D721Med (cell line): ENCODE measurements at places on chromosomes 11 and 22.

DNA sequence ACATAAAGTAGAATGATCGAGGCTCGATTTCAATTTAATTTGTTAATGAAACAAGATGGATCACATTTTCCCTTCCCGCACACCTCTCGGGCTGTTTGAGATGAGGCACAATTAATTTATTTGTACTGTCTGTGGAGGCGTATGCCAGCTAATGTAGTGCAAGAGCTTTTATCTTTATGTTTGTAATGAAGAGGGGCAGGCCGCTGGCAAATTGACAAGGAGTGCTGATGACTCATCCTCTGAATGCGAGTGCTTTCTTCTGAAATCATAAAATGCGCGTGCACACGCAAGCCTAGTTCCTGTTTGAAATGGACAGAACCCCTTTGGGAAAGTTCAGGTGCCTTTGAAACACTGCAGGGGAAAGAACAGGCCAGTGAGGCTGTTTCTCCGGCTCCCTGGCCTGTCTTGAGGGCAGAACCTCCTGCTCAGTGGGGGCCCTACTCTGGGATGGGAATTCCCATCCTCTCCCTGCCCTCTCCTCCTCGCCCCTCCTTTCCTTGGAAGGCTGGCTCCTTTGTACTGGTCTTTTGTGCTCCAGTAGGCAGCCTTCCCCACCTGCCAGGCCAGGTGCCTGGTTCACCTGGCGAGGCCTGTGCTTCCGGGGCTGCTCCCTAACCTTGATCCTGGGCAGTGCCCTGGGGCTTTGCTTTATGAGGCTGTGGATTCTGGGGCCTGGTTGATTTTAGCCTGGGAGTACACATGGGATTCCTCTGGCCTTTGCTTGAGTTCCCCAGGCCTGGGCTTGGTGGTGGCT is 50.3 kb downstream of the TEAD1 start:
- no peak for DNase-seq

- DNase-seq: no peak
Measured at GRCh38 chr11:4381901-4382300, 11.6 kb downstream of the TRIM21 start.

DNA sequence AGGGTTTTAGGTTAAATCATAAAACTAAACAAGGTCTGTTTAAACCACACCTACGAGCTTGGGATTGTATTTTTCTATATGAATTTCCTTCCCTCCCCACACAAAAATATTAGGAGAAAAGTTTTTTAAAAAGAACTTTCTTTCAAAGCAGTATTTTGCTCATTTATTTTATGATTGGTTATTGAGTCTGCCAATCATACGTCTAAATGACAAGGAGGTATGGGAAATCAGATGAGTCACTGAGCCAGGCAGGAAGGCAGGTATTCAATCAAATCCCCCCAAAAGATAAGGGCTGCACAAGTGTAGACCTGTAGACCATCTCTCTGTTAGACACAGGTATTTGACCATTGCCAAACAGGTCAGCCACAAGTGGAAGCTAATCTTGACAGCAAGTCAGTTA is 440.1 kb upstream of the CCDC90B start:
- DNase-seq: no peak

GRCh38 chr22:41517172-41518047 is 26.9 kb downstream of the POLR3H start:
- DNase-seq: peak; percentile 45

GRCh38 chr11:133808393-133809140 is 36.7 kb downstream of the SPATA19 start:
- DNase-seq: no peak

DNA sequence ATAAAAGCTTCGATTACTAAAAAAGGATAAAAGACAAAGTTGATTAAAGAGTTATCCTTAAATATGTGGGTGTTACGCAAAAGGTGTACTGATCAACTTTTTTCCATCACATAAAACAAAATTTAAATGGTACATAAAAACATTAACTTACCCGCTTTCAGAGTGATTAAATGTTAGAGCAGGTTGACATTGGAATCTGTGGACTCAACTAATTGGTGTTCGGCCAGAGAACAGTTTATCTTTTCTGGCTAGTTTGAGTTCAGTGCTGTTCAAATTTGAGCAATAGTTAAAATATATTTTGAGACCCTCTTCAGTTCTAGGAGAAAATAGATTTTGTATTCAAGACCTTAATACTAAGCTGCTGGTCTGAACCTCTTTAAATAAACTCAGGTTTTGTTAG is 56.1 kb downstream of the ATM start:
- no peak for DNase-seq

- DNase-seq: no peak
Measured at GRCh38 chr11:3108183-3108721, 51.0 kb upstream of the CARS1 start.

GRCh38 chr11:45275828-45276227 is 10.3 kb downstream of the SYT13 start:
- no peak for DNase-seq

DNA sequence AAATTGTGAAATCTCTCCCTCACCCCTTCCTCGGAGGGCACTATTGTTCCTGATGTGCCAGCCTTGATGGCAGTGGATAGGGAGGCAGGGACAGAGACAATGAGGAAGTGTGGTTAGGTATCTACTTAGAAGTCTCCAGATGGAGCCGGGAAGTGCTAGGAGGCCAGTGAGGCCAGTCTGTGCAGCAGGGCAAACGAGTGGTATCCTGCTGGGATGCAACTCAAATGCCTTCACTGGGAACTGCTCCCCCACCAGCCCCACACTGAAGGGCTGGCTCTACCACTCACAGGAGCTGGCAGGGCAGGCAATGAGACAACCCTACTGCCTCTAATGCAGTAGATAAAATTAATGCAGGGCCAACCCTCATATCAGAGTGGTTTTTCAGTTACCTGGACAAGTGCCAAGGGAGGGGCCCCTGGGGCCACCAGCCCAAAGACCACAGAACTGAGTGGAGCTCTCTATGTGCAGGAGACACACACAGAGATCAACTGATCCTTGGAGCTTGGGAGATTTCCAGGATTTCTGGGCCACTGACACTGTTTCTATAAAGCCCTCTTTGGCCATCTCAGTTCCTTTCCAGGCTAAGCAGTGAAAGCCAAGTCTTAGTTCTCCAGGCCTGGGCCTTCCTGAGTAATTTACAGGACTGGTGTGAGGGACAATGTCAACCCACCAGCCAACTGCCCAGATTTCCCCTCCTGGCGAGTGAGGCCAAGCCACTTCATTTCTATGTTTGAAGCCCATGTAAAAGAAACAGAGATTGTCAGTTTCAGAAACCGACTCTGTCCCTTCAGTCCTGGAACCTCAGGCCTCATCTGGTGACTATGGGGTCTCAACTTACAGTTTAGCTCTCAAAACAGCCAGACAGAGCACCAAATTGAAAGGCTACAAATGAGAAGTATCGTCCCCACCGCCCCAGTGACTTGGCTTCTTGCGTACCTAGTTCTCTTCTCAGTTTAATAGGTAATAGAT is 4.1 kb downstream of the MIF start:
- no peak for DNase-seq

DNA sequence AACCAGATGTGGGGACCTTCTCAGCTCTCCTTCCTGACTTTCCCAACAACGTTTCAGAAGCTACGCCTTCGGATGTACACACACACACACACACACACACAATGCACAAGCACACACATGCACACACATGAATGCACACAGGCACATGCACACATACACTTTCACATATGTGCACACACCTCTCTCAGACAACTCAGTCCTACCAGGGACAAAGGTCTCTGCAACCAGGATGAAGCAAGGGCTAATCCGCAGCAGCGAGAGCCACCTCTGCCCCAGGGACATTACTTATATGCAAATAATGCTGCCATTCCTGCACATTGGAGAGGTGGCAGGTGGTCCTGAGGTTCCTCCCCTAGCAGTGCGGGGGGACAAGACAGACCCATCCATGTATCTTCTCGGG is 27.4 kb upstream of the LINC01488 start:
- DNase-seq: no peak

- no peak for DNase-seq
Measured at GRCh38 chr11:17343907-17344306, 7.7 kb upstream of the NCR3LG1 start.

DNA sequence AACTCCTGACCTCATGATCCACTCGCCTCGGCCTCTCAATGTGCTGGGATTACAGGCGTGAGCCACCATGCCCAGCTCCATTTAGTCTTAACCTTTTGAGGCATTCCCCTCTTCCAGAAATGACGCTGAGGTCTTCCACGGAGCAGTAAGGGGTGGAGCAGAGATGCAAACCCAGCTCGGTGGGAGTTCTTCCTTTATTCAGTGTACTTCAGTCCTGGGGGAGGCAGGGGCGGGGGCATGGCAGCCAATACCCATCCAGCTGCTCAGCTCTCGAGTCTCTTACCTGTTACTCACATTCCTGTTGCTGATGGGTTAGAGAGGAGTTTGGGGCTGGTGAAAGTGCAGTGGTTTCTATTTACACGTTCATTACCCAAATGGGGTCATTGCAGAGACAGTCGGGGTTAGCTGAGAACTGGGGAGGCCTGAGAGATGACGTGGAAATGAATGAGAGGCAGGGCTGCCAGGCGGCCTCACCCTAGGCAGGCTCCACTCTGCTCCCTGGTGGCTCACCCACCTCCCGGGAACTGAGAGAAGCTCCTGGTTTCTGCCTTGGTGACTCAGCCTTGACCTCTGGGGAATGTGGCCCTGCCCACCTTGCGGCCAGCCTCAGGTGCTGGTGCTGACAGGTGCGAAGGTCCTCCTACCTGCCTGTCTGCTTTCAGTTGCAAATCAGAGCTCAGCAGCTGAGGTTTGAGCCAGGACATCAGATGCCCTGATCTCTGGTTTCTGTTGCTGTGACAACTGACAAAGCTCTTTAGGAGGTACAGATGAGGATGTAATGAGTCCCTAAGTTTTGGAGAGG is 13.4 kb upstream of the ST14 start:
- no peak for DNase-seq

DNA sequence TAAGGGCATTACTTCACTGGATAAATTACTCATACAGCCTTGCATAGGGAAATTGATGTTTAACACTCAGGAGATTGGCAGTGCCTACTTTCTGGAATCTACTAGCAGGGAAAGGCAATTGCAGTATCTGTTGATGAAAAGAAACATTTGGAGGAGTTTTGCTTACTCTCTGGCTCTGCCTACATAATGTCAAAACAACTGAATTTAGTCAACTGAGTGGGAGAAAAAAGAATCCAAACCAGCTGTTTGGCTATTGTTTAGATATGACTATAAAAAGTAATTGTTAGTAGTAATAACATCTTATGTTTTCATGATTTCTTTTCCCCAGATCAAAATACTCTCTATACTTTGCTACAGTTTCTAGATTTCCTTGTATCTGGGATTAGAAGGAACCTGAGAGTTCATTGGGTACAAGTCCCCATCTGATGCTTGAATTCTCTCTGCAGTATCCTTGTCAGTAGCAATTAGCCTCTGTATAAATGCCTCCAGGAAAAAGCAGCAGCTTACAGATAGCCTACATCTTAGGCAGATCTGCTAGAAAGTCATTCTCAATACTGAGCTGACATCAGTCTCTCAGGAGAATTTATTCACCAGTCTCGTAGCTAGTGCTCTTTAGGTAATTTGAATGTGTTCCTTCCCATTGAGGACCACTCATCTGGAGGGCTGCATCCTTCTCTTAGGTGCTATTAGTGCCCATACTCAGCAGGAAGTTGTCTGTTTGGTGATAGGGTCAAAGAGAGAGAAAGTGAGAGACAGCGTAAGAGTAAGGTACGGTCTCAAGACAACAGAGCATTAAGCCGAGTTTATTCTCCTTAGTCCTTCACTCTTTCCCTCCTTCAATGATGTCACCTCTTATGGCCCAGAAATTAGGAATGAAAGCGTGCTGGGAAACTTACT is 185.9 kb upstream of the CCDC90B start:
- no peak for DNase-seq

GRCh38 chr22:36166518-36167220 is 6.1 kb upstream of the APOL3 start:
- DNase-seq: no peak

GRCh38 chr11:131331546-131331945 is 38.9 kb upstream of the NTM start:
- DNase-seq: no peak

- no peak for DNase-seq
Measured at GRCh38 chr11:30730011-30730410, 143.9 kb upstream of the MPPED2 start.

DNA sequence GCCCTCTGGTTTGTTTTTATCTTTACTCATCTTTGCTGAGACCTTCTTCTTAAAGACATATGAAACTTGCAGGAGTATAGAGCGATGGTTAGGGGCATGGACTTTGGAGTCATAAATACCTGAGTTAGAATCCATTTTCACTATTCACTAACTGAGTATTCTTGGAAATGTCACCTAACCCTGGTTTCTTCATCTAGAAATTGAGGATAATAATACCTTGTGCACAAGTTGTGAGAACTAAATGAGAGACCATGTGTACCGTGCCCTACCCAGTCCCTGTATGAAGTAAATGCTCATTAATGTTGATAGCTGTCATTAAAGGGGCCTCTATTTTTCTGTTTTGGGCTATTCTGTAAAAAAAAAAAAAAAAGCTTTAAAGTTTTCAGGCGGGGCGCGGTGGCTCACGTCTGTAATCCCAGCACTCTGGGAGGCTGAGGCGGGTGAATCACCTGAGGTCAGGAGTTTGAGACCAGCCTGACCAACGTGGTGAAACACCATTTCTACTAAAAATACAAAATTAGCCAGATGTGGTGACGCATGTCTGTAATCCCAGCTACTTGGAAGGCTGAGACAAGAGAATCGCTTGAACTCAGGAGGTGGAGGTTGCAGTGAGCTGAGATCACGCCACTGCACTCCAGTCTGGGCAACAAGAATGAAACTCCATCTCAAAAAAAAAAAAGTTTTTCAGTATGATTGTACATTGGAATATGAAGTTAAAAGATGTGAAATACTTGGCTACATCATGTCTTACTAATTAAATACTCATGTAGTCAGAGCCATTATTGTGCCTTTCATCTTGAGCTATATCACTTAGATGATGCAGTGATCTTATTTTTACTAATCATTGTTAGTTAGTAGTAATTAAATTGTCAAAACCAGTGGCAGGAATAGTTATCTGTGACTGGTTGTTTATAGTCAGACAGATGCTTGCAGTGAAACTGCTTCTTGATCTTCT is 95.0 kb downstream of the AMOTL1 start:
- no peak for DNase-seq

- DNase-seq: no peak
Measured at GRCh38 chr11:64935359-64936081, at the start of gene GPHA2. Gene GPHA2, minus strand, starts transcription at chr11:64935893. Its CDS starts 433 bp downstream, at chr11:64935460.

GRCh38 chr22:28034760-28035401 is 115.8 kb upstream of the PITPNB start:
- DNase-seq: no peak

DNA sequence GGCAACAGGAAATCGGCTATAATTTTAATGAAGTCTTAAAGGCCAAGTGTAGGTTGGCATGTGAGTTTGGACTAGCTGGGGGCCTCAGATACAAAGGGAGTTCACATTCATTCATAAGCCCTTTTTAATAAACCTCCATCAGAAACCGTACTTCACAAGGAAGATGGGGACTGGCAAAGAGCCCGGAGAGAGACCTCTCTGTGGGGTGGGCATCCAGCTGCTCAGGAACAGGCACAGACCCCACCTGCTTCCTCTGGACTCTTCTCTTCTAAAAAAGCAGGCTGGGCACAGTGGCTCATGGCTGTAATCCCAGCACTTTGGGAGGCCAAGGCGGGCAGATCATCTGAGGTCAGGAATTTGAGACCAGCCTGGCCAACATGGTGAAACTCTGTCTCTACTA is 3.9 kb upstream of the ARFGAP3 start:
- DNase-seq: no peak

- DNase-seq: no peak
Measured at GRCh38 chr22:25976356-25976755, 192.9 kb upstream of the SEZ6L start.
